ENCODE measurements at places on chromosomes 12 and 14. TPM values are rescaled to one million over a fixed set of nuclear protein-coding genes. Genes with fewer than 3 reads are reported as not detected.
A peak's percentile ranks its signal among the peaks of the same experiment; 100 is the strongest.

DNA sequence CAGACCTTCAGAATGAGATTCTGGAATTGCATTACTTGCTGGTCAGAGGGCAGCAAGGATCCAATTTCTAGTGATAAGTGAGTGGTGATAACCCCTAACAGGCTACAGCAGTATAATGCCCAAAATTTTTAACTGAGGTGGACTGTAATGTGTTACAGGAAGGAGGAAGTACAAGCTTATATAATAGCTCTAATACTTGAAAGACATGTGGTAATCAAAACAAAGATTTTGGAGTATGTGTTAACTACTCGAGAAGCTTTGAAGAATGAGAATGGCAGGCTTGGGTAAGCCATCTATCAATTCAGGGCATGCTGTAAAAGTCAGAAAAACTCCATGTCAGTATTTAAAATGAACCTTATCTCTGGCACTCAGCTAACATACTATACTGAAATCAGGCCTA is 70.5 kb downstream of the ANKS1B start:
- DNase-seq, result no peak

DNA sequence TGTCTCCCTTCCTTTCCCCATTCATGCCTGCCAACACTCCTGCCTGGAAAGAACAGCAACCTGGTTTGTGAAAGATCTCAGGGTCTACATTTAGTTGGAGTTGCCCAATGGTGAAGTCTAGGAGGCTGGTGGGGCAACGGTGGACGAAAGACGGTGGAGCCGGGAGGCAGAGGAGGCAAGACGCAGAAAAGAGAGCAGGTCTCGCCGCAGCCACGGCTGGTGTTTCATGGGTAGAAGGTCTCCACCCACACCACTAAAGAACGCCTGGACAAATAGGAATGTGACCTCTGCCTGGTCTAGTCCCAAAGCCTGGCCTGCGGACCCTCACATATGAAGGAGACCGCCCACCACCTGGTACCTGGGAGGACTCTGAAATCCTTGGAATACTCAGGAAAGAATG is 185.6 kb downstream of the ALG10 start:
- no peak for DNase-seq

DNA sequence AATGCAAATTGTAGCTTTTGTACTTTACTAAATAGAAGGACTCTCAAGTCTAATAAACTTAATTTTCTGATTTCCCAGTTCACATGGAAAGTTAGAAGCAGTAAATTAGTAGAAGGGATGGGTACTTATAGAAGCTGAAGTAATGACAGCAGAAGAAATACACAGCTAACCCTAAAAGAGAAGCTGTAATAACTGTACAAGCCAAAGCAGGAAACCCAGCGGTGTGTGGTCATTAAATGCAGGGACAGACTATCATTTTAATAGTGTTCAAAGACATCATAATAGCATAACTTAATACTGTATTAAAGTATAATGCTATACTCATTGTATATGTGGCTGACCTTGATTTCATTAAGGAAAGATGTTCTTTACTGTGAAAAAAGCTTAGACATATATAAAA is 74.9 kb downstream of the PCNX1 start:
- DNase-seq, result no peak

DNA sequence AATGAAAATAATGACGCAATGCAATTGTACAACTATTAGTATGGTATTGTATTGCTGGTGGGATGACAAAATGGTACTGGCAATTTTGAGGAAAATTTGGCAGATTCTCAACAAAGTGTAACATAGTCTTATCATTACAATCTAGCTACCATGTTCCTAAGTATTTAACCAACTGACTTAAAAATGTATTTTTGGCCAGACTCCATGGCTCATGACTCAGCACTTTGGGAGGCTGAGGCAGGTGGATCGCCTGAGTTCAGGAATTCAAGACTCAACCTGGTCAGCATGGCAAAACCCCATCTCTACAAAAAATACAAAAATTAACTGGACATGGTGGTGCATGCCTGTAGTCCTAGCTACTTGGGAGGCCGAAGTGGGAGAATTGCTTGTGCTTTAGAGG is 1409.5 kb downstream of the AACS start:
- no peak for DNase-seq

GRCh38 chr14:50804181-50804721 is 26.7 kb downstream of the NIN start:
- no peak for DNase-seq

DNA sequence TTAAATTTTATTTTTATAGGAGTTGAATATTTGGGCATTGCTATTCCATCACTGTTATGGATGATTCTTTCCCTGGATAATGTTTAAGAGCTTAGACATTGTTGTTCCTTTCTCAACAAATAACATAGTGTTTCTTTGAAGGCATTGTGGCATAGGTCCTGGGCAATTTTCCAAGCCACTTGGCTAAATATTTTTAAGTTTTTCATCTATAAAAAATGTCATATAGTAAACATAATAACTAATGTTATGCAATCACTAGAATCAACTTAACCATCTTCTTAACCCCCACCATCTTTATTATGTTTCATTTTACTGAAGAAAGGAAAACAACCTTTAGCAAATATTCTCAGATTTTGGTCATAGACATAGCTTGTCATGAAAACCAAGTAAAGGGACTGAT is 600.6 kb upstream of the LMO3 start:
- DNase-seq, result no peak

GRCh38 chr12:55737581-55738122 is 5.3 kb upstream of the GDF11 start:
- DNase-seq, result no peak

GRCh38 chr14:104708606-104709268 is 15.3 kb upstream of the ADSS1 start:
- peak; percentile 78 for DNase-seq

- DNase-seq, result no peak
Observed at GRCh38 chr12:24922090-24922489, 26.8 kb downstream of the BCAT1 start.

GRCh38 chr12:89697296-89697695 is 11.3 kb downstream of the ATP2B1 start:
- no peak for DNase-seq

DNA sequence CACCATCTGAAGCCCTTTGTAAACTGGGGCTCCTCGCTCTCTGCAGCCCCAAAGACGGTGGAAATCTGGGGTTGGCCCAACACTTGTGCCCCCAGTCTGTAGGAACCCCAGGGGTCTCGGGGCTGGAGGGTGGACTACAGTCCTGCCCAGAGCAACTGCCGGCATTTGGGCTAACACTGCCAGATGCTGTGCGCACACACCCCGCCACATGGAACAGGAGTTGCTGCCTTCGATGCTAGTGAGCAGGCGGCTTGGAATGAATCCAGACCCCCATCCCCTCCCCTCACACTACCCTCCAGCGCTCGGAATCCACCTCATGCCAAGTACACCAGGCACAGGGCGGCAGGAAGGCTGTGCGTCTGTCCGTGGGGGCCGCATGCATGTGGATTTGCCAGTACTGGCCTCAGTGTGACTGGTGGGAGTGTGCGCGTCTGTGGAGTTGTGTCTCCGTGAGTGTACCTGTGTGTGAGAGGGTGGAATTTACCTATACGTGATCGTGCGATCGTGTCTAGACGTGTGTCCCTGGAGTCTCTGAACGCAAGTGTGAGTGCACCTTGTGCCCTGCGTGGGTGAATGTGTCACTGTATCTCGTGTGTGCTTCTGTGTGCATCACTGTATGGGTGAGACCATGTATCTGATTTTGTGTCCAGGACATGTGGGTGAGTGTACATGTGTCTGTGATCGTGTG is 5.1 kb downstream of the LHX5 start:
- no peak for DNase-seq

GRCh38 chr14:51938137-51938536 is 51.2 kb upstream of the RTRAF start:
- DNase-seq, result no peak

DNA sequence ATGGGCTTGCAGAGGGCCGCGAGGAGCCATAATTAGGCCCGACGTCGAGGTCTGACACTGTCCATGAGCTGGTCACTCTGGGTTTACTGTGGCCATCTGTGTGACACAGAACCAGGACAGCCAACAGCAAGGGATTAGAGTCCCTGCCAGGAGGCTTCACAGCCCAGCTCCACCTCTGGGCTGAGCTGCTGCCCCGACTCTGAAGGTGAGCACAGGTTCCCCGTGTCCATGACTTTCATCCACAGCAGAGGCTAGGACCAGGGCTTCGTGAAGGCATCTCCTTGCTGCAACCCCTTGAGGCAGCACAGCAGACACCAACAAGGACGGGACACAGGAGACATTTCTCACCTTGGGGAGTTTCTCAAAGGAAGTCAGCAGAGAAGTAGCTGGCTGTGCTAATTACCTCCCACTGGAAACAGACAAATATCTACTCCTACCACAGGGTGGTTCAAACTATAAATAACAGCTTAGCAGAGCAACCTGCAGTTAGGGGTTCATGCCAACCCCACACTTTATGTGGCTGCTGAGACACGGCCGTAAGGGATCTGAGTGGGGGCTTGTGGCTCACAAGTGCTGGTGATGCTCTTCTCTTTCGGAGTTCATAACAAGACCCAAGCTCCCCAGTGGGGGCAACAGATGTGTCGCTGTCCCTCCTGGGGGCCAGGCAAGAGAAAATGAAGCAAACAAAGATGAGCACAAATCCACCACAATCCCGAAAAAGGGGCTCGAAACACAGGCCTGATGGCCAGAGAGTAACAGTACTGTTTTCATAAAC is 29.2 kb downstream of the ZFYVE21 start:
- DNase-seq, result no peak

- no peak for DNase-seq
Observed at GRCh38 chr12:112597986-112598385, 179.2 kb downstream of the PTPN11 start.

DNA sequence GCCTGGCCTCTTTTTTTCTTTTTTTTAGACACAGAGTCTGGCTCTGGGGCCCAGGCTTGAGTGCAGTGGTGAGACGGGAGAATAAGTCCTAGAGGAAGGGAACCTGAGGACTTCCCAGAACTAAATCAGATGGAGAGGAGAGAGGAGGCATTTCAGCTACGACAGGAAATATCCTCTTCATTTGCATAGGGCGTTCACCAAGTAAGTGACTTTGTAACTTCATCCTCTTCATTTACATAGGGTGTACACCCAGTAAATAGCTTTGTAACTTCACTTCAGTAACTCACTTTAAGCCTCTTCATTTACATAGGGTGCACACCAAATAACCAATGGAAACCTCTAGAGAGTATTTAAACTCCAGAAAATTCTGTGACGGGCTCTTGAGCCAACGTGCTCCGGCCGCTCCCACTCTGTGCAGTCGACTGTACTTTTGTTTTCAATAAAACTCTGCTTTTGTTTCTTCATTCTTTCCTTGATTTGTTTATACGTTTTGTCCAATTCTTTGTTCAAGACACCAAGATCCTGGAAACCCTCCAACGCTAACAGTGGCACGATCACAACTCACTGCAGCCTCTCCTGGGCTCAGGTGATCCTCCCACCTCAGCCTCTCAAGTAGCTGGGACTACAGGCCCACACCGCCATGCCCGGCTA is 21.4 kb upstream of the ANKRD9 start:
- DNase-seq, result no peak

DNA sequence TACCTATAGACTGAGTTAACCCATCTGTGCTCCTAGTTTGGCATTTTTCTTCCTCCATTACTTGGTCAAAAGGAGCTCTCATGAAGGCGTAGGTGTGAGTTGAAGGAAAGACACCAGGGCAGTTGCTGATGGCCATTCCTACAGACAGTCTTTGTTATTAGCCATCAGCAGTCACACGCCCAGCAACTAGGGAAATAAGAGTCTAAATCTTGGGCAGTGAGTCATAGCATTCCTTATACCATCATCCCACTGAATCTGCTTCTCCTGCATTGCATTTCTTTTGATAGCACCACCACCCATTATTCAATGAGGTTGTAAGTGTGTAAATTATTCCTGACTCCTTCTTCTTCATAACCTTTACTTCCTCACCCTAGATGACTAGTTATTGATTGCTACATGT is 150.9 kb upstream of the IGF1 start:
- no peak for DNase-seq

DNA sequence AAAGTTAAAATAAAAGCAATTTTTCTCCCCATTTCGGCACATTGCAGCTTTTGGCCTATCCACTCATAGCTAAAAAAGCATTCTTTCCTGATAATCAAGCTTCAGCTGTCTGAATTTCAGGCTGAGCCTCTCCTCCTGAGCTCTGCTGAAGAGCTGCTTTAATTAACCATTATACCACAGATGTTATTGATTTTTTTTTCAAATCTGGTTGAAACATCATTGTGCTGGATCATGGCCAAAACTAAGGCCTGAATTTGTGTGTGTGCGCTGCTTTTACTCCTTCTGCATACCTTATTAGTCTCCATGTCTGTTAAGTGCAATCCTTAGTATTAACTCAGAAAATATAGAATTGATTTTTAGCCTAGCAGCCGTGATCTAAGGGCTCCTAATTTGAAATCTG is 52.3 kb downstream of the MBIP start:
- no peak for DNase-seq

GRCh38 chr14:52081964-52082363 is 13.1 kb upstream of the NID2 start:
- no peak for DNase-seq

Gene TMEM229B
- total RNA-seq, result 2.7 TPM

Gene GYS2
- 0.22 TPM for total RNA-seq

Gene TCL1B
- not detected for total RNA-seq

Gene DDX51
- 35.0 TPM for total RNA-seq

Gene RNASE2
- not detected for total RNA-seq

Gene ADAM21
- total RNA-seq, result 0.44 TPM

Gene SMCO2
- total RNA-seq, result not detected

Gene LRP1-AS
- total RNA-seq, result not detected

Gene PROX2
- not detected for total RNA-seq
